ENCODE measurements at places on chromosomes 7 and 10.

GRCh38 chr10:27716521-27716920 is 29.1 kb downstream of the MKX start:
- DNase-seq: no peak

- DNase-seq: no peak
Measured at GRCh38 chr10:49571388-49571787, 32.5 kb upstream of the ERCC6 start.

DNA sequence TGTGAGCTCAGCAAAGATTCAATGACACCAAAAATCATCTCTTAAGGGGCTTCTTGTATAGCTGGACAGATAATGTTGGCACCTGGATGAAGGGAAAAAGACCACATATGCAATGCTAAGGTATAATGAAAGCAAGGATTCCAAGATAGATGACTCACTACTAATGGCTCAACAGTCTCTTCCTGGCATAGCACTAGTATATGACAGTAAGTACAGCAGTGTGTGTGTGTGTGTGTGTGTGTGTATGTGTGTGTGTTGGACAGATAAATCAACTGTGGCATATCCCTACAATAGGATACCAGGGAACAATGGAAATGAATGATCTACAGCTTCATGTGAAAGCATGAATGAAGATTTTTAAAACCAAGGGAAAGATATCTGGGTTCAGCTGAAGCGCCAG is 257.1 kb downstream of the SFMBT2 start:
- no peak for DNase-seq

- DNase-seq: no peak
Measured at GRCh38 chr7:25288556-25289307, 60.4 kb upstream of the NPVF start.

- no peak for DNase-seq
Measured at GRCh38 chr7:70622936-70623335, 509.0 kb upstream of the GALNT17 start.

- peak; percentile 80 for DNase-seq
Measured at GRCh38 chr7:139731802-139732470, 45.9 kb downstream of the HIPK2 start.

- no peak for DNase-seq
Measured at GRCh38 chr7:108156897-108157605, 26.9 kb upstream of the LAMB4 start.

- no peak for DNase-seq
Measured at GRCh38 chr10:31129271-31129670, 97.6 kb upstream of the ZNF438 start.

- no peak for DNase-seq
Measured at GRCh38 chr7:2084781-2085505, 147.8 kb downstream of the MAD1L1 start.

Data from HepG2 (cell line).